Mammary epithelial cell (primary cell): ENCODE measurements at places on chromosomes 2 and 18.
A peak's percentile ranks its signal among the peaks of the same experiment; 100 is the strongest.

DNA sequence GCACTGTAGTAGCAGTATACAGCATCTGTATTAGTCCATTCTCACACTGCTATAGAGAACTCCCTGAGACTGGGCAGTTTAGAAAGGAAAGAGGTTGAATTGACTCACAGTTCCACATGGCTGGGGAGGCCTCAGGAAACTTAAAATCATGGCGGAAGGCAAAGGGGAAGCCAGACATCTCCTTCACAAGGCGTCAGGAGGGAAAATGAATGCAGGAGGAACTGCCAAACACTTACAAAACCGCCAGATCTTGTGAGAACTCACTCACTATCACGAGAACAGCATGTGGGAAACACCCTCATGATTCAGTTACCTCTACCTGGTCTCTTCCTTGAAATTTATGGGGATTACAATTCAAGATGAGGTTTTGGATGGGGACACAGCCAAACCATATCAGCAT is 25.4 kb downstream of the MAP4K4 start:
- DNase-seq: no peak

- no peak for DNase-seq
Observed at GRCh38 chr2:15145046-15145817, 415.9 kb downstream of the NBAS start.

- no peak for DNase-seq
Observed at GRCh38 chr2:129050101-129050500, 731.4 kb upstream of the HS6ST1 start.

DNA sequence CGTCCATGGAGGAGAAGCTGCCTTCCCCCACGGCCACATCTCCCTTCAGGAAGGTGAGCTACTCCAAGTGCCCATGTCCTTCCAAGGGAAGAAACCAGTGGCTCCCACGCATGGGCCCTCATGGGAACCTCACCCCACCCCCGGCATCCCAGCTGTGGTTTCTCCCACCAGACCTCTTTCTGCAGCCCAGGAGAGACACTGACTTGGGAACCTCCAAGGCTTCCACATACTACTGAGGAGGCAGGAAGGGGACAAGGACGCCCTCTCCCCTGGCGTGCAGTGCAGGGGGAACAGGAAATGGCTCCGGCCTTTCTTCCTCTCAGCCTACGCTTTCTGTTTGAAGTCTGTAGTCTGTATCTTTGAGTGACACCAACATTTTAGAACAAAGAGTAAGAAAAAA is 104.5 kb upstream of the EPC2 start:
- no peak for DNase-seq

GRCh38 chr18:79374408-79375171 is 21.1 kb upstream of the NFATC1 start:
- DNase-seq: no peak

DNA sequence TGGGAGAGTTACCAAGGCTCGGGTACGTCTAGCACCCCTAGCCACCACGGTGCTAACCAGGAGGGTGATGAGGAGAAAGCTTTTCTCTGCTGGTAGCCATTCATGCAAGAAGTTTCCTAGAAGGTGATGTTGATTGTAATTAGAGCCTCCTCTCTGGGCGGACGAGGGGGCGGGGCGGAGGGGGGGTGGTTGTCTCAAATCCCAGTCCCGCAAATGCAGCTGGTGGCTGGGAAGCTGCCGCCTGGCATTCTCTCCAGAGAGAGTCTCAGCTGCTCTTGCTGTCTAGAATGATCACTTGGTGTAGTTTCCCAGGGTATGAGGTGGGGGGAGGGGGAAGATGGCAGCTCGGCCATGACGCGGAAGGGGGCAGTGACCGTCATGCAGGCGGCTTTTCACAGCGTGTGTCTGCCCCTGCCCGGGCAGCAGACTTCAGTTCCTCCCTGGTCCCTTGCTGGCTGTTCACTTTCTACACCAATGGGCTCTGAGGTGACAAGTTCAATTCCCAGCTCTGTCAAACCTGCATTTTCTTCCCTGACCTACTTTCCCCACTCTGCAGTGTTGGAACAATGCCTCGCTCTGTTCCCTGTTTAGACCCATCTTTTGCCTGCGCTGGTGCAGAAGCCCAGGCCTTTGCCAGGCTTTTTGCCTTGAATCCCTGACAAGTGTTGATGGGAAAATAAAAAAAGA is 61.5 kb upstream of the KLF7 start:
- DNase-seq: no peak

- DNase-seq: no peak
Observed at GRCh38 chr2:72718876-72719275, 107.0 kb downstream of the EXOC6B start.

GRCh38 chr2:233202531-233202944 is 48.9 kb upstream of the ATG16L1 start:
- no peak for DNase-seq

GRCh38 chr2:169694894-169695260 is 608 bp downstream of the PHOSPHO2 start:
- DNase-seq: no peak

DNA sequence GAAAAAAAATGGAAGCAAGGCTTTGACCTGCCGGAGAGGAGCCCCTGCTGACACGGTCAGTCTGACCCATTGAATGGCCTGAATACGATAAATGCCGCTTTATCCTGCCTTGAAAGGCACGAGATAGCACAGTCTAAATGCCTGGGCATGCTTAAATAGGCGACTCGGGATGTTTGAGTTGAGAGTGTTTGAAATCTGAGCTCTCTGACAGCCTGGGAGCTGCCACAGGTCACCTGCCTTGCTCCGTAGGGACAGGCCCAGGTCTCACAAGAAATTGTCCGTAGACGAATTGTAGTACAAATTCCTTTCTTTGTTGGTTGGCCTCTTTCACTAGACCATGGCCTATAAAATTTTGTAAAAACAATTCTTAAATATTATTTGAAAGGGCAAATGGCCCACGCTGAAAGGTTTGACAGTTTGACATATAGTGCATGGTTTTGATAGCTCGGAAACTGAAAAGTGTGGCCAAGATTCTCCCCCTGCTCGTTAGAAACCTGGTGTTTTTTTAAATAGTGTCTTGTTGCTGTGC is 72.8 kb downstream of the MEIS1 start:
- no peak for DNase-seq

DNA sequence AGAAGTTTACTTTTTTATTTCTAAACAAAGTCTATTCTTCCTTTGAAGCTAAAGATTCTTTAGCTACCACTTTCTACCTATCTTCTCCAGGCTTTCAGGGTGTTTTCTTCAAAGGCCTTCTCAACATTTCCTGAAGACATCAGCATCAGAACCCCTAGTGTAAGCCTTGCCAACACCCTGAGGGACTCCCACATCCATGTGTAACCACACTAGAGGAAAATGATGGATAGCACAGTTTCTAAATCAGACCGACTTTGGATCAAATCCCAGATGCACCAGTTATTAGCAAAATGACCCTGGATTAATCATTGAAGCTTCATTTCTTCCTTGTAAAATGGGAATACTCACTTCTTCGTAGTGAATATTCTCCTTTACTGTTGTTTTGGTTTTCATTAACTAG is 4.7 kb upstream of the TTN start:
- DNase-seq: no peak

DNA sequence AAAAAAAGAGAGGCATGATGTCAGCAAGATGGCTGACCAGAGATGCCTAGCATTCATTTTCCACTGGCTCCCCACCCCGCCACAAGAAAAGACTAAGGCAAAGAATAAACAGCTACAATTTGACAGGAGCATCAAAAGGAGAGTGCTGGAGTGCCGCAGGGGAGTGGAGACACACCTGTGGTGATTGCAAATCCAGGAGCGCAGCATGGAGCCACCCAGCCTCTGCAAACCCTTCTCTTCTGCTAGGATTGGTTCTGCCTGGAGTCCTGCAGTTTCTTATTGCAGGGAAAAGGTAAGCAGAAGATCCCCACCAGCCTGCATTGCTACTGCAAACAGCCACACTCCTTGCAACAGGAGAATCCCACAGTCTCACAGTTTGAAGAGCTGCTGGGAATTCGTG is 26.1 kb downstream of the BOLL start:
- DNase-seq: no peak

- peak; percentile 47 for DNase-seq
Observed at GRCh38 chr18:69916412-69916811, 31.3 kb downstream of the CD226 start.

DNA sequence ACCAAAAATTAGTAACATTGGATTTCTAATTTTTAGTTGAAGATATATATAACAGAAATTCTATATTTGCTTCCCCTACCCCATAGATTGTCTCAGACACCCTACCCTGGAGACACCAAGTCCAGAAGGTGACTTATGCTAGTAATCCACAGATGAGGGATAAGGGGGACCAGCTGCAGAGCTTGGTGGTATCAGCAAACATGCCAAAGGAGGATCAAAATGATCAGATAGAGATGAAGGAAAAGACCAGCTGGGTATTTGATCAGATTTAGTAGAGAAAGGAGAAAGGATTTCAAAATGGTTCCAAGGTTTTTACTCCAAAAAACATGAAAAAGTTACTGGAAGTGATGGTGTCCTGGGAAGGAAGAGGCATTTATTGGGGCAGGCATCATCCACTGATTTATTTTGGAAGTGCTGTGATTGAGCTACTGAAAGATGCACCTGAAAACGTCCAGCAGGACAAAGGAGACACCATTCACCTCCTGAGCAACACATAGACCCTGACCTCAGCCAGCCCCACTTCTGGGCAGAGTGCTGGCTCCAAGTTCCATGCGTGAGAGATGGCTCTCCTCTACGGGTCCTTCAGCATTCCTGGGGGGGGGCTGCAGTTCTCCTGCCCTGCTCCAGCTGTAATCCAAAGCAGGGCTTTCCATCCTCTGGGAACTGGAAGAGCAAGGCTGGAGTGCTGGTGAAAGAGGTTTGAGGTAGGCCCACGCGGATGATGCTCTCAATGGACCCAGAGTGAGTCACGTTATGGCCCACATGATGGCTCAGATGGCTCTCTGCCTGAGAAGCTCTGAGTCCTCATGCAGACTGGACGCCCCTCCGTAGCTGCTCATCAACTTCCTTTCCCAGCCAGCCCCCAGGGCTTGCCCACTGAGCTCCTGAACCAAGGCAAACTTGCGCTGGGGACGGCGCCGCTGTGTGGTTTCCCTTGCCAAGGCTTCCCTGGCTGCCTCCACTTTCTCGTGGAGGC is 3.7 kb upstream of the LRRFIP1 start:
- no peak for DNase-seq

DNA sequence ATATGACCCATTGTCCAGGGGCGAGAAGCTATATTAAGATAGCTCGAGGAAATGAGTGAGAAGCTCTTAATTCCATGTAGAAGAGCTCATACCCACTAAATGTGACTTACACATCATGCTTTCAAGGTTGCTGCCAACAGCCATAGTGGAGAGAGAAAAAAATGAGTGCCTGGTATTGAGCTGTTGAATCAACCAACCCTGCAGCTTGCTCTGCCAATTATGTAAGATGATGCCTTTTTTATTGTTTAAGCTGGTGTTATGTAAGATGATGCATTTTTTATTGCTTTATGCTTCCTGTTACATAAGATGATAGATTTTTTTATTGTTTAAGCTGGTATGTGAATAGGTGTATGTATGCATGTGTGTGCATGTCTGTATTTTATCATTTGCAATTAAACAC is 228.2 kb downstream of the CCDC178 start:
- DNase-seq: peak; percentile 9

DNA sequence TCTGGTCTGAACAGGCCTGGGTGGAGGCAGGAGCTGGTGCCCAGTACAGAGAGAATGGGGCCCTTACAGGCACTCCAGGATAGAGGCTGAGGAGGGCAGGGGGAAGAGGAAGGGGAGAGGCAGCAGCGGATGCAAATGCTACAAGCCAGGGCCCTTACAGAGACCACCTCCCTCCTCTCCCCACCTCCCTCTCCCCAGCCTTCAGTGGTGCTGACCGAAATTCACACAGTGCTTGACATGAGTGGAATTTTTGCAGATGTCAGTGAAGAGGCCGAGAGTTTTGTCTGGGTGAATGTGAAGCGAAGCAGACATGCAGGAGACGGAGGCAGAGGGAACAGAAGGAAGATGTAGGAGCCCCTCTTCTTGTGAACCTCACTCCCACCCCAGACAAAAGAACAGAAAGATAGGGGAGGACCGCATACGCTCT is 31.9 kb downstream of the CIB4 start:
- DNase-seq: no peak

DNA sequence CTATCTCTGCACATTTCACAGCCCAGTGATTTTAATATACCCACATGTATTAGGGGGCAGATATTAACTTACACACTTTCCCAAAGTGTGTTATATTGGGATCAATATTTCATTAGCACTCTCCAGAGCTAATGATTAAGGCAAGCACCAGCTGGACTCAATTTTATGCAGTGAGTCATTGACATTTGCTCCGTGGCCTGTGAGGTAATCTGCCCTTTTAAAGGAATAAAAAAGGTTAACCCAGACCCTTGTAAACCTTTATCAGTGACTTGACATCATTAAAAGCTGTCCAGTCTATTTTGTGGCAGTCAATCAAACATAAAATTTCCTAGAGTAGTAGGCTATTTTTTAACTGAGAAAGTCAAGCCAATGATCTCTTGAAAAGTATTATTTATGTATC is 1870.4 kb upstream of the CELF4 start:
- DNase-seq: no peak

DNA sequence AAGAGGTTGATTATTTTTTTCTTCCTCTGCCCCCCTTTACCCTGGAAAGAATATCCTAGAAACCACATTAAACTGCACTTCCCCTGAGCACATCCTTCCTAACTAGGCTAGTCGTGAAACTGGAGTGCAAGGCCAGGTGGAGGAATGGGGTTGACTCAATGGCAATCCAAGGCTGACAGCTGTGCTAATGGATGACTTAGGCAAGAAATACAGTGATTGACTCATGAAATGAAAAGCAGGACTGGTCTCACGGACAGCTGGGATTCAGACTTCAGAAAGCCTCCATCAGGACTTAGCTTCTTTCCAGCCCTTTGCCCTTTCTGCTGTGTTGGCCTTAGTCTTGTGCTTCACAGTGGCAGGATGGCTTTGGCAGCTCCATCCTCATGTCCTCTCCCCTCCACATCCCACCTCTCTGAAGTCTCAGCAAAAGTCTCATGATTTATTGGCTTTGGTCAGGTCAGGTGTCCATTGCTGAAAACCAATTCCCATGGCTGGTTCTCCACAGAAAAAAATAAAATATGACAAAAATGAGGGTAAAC is 33.8 kb downstream of the INSIG2 start:
- DNase-seq: peak; percentile 56

GRCh38 chr2:108271691-108272253 is 16.9 kb upstream of the SULT1C2 start:
- DNase-seq: peak; percentile 37

DNA sequence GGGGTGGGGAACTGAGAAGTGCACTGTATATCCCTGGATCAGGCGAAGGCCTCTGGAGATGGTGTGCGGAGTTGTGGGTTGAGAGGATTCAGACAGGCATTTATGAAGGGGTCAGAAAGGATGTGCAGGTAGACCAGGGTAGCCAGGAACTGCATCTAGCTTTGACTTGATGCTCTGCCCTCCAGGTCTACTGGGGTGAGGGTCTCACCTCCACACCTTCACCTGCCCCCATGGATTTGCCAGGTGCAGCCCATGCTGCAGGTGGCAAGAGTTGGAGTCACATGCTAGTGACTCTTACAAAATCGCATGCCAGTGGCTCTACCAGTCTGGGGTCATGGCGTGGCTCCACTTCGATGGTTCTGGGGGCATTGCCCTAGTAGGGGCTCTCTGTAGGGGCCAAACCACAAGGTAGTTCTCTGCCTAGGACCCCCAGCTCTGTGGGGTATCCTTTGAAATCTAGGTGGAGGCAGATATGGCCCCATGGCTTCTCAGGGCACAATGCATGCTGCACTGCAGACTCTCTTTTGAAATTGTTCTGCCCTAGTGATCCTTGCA is 18.9 kb upstream of the KCNF1 start:
- DNase-seq: no peak
